Naive thymus-derived CD8-positive, alpha-beta T cell (primary cell): ENCODE measurements at places on chromosomes 7 and 10. TPM values are rescaled to one million over a fixed set of nuclear protein-coding genes. Genes with fewer than 3 reads are reported as not detected.

Gene PGAM2
- not detected for polyA plus RNA-seq

Gene PRTFDC1
- polyA plus RNA-seq: 0.94 TPM

Gene HKDC1
- polyA plus RNA-seq: 4.3 TPM

Gene CALHM1
- not detected for polyA plus RNA-seq

Gene CLCN1
- polyA plus RNA-seq: not detected

Gene PDK4
- polyA plus RNA-seq: not detected

Gene SLC26A5
- not detected for polyA plus RNA-seq

Gene NXPH1
- polyA plus RNA-seq: not detected

DNA sequence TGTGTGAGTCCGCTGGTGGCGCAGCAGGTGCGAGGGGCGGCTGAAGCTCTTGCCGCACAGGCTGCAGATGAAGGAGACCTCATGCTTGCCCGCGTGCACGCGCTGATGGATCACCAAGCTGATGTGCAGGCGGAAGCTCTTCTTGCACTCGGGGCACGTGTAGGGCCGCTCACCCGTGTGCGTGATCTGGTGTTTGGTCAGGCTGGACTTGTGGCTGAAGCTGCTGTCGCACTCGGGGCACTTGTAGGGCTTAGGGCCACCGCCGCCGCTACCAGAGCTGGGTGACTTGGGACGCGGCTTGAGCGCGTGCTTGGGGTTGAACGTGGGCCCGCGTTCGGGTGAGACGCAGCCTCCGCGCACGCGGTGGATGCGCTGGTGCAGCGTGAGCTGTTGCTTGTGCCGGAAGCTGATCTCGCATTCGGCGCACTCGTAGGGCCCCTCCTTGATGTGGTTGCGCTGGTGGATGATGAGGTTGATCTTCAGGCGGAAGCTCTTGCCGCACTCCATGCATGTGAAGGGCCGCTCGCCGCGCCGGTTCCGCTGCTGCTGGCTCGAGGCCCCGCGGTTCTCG is 28.7 kb downstream of the ZNF777 start:
- H3K27me3 ChIP-seq: no peaks in the 10 kb centered on the region
- no peak overlapping the region for H3K27ac ChIP-seq
- H3K4me3 ChIP-seq: no peak overlapping the region
- DNase-seq: no peak
- peaks cover 61% of the 10 kb centered on the region for H3K36me3 ChIP-seq

DNA sequence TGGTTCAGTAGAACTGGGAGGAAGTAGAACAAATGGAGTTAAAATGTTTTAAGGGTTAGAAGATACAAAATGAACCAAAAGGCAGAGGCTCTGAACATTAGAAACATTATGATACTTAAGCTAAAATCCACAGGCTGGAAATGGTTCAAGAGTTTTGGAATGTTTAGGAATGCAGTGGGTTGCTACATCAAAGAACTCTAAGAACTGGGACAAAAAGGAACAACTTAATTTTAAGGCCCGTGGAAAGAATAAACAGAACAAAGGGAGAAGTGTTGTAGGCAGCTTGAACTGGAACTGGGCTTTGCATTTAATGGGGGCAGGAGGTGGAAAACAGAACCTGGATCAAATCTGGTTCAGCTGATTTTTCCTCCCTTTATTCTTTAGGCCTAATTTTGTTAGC is 3.5 kb upstream of the C7orf25 start:
- peaks cover 52% of the 10 kb centered on the region for H3K36me3 ChIP-seq
- H3K4me3 ChIP-seq: no peak overlapping the region
- H3K27me3 ChIP-seq: no peaks in the 10 kb centered on the region
- peaks cover 27% of the 10 kb centered on the region for H3K4me1 ChIP-seq

- H3K4me1 ChIP-seq: no peaks in the 10 kb centered on the region
- H3K4me3 ChIP-seq: no peak overlapping the region
- H3K27ac ChIP-seq: no peak overlapping the region
- H3K36me3 ChIP-seq: peaks cover 11% of the 10 kb centered on the region
Measured at GRCh38 chr10:31051703-31052102, 20.0 kb upstream of the ZNF438 start.

DNA sequence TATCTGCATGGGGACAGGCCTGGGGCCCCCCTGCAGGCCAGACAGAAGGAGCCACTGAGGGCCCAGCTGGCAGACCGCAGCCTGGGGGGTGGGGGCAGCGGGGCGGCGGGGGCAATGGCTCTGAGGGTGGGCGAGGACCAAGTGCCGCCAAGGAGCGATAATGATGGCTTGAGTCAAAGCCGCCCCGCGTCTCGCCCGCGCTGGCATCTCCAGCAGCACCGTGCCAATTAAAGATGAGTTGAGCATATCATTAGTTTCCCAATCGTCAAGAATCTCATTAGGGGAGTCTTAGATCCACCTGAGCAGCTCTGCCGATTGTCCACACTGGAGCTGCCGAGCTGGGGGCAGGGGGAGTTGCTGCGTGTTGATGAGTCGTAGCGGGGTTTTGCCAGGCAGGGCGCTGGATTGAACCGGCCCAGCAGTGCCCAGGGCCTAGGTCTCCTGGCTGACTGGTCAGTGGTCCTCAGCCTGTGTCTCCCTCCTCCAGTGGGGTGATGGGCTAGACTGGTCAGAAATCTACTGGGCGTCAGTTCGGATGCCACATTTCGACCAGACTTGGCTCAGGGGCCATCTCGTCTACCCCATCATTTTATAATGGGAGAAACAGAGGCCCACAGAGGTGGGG is 41.0 kb upstream of the PSMG3 start:
- H3K27ac ChIP-seq: no peak overlapping the region
- no peak for DNase-seq
- H3K27me3 ChIP-seq: no peaks in the 10 kb centered on the region
- H3K4me1 ChIP-seq: peaks cover 3% of the 10 kb centered on the region
- H3K36me3 ChIP-seq: no peaks in the 10 kb centered on the region

DNA sequence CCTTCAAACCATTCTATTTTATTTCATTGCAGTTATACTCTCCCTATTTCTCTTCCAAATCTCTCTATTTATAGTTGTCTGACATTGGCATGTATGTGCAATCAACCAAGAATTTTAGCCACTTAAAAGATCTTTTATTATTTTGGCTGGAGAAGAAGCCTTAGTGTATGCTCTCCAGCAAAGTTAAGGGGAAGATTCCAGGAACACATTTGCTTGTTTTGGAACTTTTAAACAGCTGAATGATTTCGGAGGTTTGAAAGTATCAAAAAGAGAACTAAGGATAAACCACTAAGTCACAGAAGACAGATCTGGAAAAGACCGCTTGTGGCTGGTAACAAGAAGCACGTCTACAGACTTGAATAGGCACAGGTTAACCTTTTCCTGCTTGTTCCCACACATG is 182.2 kb upstream of the FZD1 start:
- no peaks in the 10 kb centered on the region for H3K36me3 ChIP-seq
- H3K4me1 ChIP-seq: peaks cover 33% of the 10 kb centered on the region
- no peak overlapping the region for H3K27ac ChIP-seq
- no peaks in the 10 kb centered on the region for H3K27me3 ChIP-seq
- H3K4me3 ChIP-seq: no peak overlapping the region

- H3K36me3 ChIP-seq: no peaks in the 10 kb centered on the region
- H3K4me3 ChIP-seq: no peak overlapping the region
- H3K27ac ChIP-seq: no peak overlapping the region
- H3K4me1 ChIP-seq: no peaks in the 10 kb centered on the region
- DNase-seq: no peak
Measured at GRCh38 chr10:68586606-68587305, 26.6 kb downstream of the TET1 start.

- H3K4me1 ChIP-seq: no peaks in the 10 kb centered on the region
- peaks cover 28% of the 10 kb centered on the region for H3K27me3 ChIP-seq
- no peak for DNase-seq
Measured at GRCh38 chr10:28853195-28853594, 175.9 kb downstream of the BAMBI start.

DNA sequence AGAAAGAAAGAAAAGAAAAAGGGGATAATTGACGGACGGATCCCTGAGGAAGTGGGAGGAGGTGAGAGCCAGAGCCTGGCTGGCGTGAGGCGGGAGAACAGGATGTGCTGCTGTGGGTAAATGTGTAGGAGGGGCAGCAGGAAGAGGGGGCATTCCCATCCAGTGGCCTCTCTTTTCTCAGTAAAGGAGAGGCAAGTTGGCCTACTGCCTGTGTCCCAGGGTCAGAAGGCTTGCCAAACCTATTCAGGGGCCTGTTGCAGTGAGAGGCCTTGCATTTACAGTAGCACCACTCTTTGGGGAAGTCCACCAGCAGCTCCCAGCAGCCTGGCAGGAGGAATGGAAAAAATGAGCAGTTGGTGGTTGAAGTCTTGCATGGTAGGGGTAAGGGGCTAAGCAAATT is 26.6 kb upstream of the ASCC1 start:
- H3K27ac ChIP-seq: peak overlapping the region; percentile 62
- H3K27me3 ChIP-seq: no peaks in the 10 kb centered on the region
- H3K4me1 ChIP-seq: peaks cover 41% of the 10 kb centered on the region
- no peak for DNase-seq

DNA sequence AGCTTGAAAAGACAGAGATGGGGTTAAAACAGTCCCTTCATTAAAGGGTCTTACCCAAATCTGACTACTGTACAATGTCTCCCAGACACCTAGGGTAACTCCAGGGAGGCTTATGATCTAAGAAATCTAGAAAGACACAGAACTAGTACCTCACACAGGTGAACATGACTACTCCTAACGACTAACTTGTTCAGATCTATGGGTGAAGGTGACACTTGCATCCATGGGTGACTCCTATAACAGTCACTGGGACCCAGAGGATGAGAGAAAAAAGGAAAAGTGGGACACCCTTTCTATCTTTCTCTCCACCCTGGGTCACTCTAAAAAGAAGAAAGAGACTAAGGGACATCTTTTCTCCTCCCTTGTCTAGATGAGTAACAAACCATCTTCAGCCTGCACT is 19.2 kb downstream of the AKR1C8 start:
- no peaks in the 10 kb centered on the region for H3K4me1 ChIP-seq
- H3K4me3 ChIP-seq: no peak overlapping the region
- no peak for DNase-seq
- H3K27me3 ChIP-seq: peaks cover 2% of the 10 kb centered on the region
- no peak overlapping the region for H3K27ac ChIP-seq

GRCh38 chr7:45924283-45924682 is 3.2 kb upstream of the IGFBP3 start:
- peaks cover 30% of the 10 kb centered on the region for H3K27me3 ChIP-seq
- no peaks in the 10 kb centered on the region for H3K36me3 ChIP-seq
- H3K4me1 ChIP-seq: peaks cover 10% of the 10 kb centered on the region
- DNase-seq: no peak
- no peak overlapping the region for H3K4me3 ChIP-seq
- H3K27ac ChIP-seq: no peak overlapping the region

- H3K27me3 ChIP-seq: no peaks in the 10 kb centered on the region
- H3K4me1 ChIP-seq: no peaks in the 10 kb centered on the region
- H3K27ac ChIP-seq: no peak overlapping the region
- no peak overlapping the region for H3K4me3 ChIP-seq
Measured at GRCh38 chr10:111973306-111973705, 210.3 kb downstream of the GPAM start.

- no peak overlapping the region for H3K4me3 ChIP-seq
- peaks cover 2% of the 10 kb centered on the region for H3K4me1 ChIP-seq
- H3K27me3 ChIP-seq: no peaks in the 10 kb centered on the region
- H3K27ac ChIP-seq: no peak overlapping the region
- no peak for DNase-seq
- H3K36me3 ChIP-seq: no peaks in the 10 kb centered on the region
Measured at GRCh38 chr7:140285938-140286337, 109.2 kb upstream of the KDM7A start.

DNA sequence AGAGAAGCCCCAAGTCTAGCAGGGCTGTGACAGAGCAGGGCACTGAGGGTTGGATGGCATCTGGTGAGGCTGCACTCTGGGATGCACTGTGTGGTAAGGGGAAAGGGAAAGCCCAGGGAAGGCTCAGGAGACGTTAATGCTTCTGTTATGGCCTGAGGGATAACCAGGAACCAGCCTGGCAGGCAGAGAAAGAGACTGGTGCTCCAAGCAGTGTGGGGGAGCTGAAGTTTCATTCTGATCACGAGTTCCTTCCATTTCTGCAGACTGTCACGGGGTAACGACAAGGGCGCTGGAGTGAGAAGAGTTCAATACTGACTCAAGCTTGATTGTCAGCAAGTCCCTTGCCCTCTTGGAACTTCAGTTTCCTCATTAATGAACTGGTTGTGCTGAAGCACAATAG is 730.9 kb downstream of the GRID1 start:
- H3K36me3 ChIP-seq: no peaks in the 10 kb centered on the region
- H3K27ac ChIP-seq: no peak overlapping the region
- H3K27me3 ChIP-seq: no peaks in the 10 kb centered on the region

- H3K4me3 ChIP-seq: peak overlapping the region; percentile 84
- H3K27ac ChIP-seq: peak overlapping the region; percentile 97
- peaks cover 98% of the 10 kb centered on the region for H3K4me1 ChIP-seq
- peaks cover 31% of the 10 kb centered on the region for H3K36me3 ChIP-seq
- H3K27me3 ChIP-seq: no peaks in the 10 kb centered on the region
Measured at GRCh38 chr10:80497187-80498077, 40.3 kb upstream of the SH2D4B start.

- H3K27me3 ChIP-seq: no peaks in the 10 kb centered on the region
- H3K4me3 ChIP-seq: no peak overlapping the region
- no peak for DNase-seq
- no peaks in the 10 kb centered on the region for H3K36me3 ChIP-seq
- peaks cover 16% of the 10 kb centered on the region for H3K4me1 ChIP-seq
Measured at GRCh38 chr7:70779321-70779720, 352.6 kb upstream of the GALNT17 start.

GRCh38 chr10:72001033-72001395 is 36.8 kb downstream of the CHST3 start:
- H3K36me3 ChIP-seq: no peaks in the 10 kb centered on the region
- no peak overlapping the region for H3K4me3 ChIP-seq
- H3K27ac ChIP-seq: no peak overlapping the region
- H3K27me3 ChIP-seq: no peaks in the 10 kb centered on the region

GRCh38 chr7:14252458-14252857 is 263.0 kb upstream of the ETV1 start:
- H3K4me1 ChIP-seq: no peaks in the 10 kb centered on the region
- H3K4me3 ChIP-seq: no peak overlapping the region
- no peak for DNase-seq
- H3K36me3 ChIP-seq: peaks cover 1% of the 10 kb centered on the region

GRCh38 chr10:71084818-71085126 is 127.6 kb upstream of the UNC5B start:
- peak; percentile 0 for DNase-seq
- H3K4me1 ChIP-seq: no peaks in the 10 kb centered on the region
- no peaks in the 10 kb centered on the region for H3K36me3 ChIP-seq
- H3K27me3 ChIP-seq: peaks cover 3% of the 10 kb centered on the region
- H3K27ac ChIP-seq: no peak overlapping the region

- H3K4me1 ChIP-seq: peaks cover 11% of the 10 kb centered on the region
- no peak overlapping the region for H3K27ac ChIP-seq
- H3K36me3 ChIP-seq: peaks cover 27% of the 10 kb centered on the region
- DNase-seq: no peak
Measured at GRCh38 chr7:36598054-36598674, 126.1 kb downstream of the AOAH start.

- no peaks in the 10 kb centered on the region for H3K36me3 ChIP-seq
- H3K4me1 ChIP-seq: no peaks in the 10 kb centered on the region
- DNase-seq: no peak
- H3K4me3 ChIP-seq: no peak overlapping the region
- H3K27ac ChIP-seq: no peak overlapping the region
Measured at GRCh38 chr7:33459340-33459751, 330.0 kb downstream of the BBS9 start.
